Activated T-cell treated with anti-CD3 and anti-CD28 coated beads for 24 hours (primary cell): ENCODE measurements at places on chromosomes 2 and 18.
A peak's percentile ranks its signal among the peaks of the same experiment; 100 is the strongest.

DNA sequence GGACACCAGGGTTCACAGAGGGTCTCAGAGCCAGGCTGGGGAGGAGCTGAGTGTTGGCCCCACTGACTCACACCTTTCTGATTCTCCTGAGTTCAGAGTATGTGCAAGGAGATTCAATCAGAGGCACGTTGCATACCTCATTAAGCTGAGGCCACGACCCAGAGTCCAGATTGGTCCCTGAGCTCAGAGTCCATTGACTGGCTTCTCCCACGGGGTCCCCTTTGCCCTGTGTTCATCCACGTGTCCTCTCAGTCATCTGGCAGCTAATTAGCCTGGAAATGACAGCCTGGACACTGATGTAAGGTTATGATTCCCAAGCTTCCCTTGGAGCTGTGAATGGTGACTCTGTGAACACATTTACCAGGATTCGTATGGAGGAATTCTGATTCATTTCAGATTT is 267.2 kb downstream of the SH3BP4 start:
- DNase-seq = no peak

DNA sequence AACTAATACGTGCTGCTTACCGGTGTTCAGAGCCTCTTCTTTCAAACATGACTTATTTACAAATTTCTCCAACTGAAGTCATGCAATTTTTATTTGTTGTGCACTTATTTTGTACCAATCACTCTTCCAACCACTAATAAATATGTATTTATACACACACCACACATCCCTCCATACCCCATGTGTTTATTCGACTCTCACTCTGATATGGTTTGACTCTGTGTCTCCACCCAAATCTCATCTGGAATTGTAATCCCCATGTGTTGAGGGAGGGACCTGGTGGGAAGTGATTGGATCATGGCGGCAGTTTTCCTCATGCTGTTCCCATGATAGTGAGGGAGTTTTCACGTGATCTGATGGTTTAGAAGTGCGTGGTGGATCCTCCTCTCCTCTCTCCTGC is 49.5 kb upstream of the ACYP2 start:
- no peak for DNase-seq

GRCh38 chr2:14778015-14778414 is 145.5 kb downstream of the LRATD1 start:
- no peak for DNase-seq

DNA sequence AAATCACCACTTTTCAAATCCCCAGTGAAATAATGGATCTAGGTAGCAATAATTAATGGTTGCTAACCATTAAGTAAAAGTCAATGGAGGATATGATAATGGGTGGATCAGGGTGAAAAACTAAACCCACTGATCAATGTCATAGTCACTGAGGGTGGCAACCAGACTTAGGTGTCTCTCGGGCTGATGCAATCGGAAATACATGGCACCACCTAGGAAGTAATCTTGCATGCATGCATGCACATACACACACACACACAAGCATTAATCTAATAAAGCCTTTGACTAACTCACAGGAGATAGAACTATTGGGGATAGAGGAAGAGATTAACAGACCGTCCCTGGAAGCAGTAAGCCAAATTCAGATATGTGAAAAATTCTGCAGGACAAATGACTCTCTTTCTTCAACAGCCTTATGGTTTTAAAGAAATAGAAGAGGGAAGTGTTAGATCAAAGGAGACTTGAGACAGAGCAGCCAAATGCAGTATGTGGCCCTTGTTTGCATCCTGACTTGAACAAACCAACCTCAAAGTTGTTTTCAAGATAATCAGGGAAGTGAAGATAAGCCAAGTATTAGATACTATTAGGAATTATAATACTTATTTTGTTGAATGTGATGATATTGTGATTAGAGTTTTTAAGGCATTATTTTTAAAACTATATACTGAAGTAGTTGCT is 186.0 kb upstream of the RMP24 start:
- DNase-seq = no peak

- peak; percentile 32 for DNase-seq
Observed at GRCh38 chr18:23871410-23871809, 143.1 kb upstream of the TTC39C start.

DNA sequence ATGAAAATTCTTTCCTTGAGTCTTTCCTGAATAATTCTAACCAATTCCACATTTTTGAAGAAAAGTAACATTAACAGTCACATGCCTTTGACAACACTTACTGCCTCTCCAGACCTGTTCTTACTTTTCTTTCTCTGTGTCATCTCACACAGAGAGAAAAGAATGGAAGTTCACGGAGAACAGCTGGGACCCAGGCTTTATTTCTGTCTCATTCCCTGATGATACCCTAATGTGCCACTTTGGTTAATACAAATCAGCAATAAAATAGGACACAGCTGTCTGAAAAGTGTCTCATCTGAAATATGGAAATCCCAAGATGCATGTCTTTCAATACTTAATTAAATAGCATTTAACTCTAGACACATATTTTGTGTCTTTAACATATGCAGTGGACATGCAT is 42.1 kb upstream of the RAB27B start:
- DNase-seq = no peak

DNA sequence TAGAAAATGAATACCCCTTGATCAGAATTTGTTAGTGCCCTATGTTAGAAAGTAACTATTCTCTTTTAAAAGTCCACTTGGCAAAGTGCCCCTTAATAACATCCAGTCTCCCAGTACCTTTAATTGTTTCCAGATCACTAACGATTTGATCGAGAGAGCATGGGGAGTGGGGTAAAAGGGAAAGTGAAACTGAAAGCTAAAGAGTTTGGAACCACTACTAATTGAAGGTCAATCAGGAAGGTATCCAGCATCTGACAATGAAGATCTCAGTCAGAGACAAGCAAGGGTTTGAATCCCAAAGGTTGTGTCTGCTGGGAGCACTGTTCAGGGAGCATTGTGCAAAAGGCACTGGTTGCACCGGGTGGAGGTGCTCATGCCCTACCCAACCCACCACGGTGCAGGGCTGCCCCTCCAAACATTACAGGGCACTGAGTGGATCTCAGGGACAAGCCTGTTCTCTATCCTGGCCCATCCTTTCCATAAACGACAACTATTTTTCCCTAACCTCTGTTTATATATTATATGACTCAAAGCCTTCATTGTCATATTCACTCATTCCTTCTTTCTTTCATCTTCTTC is 14.6 kb upstream of the RIT2 start:
- no peak for DNase-seq

GRCh38 chr2:241218131-241219029 is 29.9 kb downstream of the ANO7 start:
- no peak for DNase-seq

DNA sequence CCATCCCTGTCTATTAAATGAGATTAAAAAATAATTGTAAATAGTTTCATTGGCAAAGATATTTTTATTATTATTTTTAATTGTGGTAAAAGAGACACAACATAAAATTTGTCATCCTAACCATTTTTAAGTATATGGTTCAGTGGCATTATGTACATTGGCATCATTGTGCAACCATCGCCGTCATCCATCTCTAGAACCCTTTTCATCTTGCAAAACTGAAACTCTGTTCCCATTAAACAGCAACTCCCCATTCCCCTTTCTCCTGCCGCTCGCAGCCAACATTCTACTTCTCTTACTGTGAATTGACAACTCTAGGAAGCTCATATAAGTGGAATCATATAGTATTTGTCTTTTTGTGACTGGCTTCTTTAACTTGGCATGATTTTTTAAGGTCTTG is 25.3 kb downstream of the LAMA3 start:
- DNase-seq = no peak

DNA sequence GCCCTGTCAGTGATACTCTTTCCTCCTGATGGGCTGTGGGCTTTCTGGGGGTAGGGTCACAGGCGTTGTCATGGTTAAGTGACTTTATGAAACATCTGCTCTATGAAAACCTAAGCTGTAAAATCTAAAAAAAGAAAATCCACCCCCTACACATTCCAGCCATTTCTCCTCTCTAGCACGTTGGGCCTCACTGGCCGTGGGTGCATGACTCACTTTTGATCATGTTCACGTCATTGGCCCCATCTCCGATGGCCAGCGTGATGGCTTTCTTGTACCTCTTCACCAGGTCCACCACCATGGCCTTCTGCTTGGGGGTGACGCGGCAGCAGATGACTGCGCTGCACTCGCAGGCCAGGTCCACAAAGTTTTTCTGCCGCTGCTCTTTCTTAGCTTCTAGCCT is 39.3 kb upstream of the NARS1 start:
- no peak for DNase-seq

GRCh38 chr18:58288921-58289797 is 245.1 kb downstream of the NEDD4L start:
- DNase-seq = no peak

DNA sequence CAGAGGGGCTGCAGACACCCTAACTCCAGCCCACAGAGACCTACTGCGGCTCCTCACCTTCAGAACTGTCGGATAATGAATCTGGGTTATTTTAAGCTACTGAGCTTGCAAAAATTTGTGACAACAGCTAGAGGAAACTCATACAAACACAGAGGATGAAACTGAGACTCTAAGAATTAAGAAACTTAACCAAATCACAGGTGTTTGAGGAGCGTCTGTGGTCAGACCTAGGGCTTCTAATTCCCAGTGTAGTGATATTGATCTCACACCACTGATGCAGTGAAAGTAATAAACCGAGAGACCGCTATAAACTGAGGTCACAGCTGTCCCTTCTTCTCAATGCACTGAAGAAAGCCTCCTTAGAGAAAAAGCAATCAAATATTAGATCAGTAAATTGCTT is 110.1 kb downstream of the RGPD3 start:
- no peak for DNase-seq

GRCh38 chr2:26526589-26526988 is 48.7 kb upstream of the OTOF start:
- DNase-seq = no peak

DNA sequence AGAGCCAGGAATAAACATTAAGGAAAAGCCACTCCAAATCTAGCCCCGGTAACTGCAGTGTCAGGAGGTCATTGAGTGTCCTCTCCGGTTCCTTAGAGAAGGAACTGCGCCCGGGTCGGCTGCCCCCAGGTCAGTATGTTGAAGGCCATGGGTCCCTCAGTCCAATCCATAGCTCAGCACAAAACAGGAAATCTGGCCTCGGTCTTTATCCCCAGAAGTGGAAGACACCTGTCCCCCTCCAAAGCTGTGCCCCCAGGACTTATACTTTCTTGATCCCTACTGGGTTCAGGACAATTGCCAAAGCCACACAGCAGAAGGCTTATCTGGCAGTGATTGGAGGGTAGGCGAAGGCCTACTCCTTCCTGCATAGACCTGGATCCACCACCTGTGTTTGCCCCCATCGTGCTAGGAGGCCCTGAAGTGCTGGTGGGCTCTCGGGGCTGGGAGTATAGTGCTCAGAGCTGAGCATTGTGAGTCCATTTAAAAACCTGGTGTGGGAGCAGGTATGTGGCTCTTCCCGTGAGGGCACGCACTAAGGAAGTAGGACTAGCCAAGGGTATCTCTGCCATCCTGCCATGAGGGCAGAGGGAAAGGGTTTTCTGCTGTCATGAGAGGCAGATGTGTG is 178.6 kb downstream of the SEPTIN10 start:
- DNase-seq = no peak

GRCh38 chr2:100281521-100282438 is 40.5 kb downstream of the LONRF2 start:
- DNase-seq = no peak

DNA sequence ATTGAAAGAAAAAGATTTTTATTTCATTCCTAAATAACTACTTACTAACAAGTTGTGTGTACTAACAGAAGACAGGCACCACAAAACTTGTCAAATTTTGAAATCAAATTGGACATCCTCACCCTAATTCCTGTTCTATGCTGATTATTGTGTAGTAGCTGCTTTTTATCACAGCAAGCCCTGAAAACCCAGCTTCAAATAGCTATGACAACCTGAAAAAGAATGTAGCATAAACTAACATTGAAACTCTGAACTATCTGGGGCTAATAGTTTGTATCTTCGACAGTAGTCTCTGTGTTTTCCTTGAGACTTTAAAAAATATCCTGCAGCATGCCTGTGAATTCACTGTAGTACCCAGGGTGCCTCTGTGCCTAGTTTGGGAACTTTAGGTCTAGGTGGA is 122.6 kb downstream of the WDPCP start:
- DNase-seq = no peak

DNA sequence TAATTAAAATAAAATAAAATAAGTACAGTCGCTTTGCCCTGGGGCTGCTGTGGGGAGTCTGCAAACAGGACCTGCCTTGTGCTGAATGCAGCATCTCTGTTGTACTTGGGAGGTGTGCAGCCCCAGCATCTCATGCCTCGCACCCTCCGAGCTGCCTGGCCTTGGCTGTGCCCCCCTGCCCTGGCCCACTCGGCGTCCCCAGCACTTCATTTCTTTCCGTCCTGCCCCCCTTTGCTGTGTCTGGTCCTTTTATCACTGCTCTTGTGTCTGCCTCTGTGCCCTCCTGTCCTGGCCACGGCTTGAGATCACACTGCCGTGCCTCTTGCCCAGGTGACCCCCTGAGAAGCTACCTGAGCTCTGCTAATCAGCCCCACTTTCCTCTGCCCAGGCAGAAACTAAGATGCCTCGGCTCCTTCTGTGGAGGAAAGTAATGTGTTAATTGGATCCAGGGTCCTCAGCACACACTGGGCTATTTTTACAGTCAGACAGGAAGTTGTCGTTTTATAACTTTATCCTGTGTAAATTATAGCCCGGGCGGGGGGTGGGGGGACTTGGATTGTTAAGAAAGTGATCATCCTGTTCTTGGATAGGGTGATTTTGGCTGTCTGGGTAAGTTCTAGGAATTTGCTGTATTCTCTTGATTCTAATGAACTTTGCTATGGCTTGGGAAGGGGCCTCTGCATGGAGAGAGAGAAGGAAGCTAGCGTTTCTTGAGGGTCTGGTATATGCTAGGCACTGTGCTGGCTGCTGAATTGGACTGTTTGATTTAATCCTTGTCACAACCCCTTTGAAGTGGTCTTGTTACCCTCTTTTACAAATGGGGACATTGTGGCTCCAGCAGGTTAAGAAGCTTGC is 69.4 kb downstream of the AGAP1 start:
- no peak for DNase-seq

- no peak for DNase-seq
Observed at GRCh38 chr2:209696836-209697711, 74.6 kb upstream of the UNC80 start.

DNA sequence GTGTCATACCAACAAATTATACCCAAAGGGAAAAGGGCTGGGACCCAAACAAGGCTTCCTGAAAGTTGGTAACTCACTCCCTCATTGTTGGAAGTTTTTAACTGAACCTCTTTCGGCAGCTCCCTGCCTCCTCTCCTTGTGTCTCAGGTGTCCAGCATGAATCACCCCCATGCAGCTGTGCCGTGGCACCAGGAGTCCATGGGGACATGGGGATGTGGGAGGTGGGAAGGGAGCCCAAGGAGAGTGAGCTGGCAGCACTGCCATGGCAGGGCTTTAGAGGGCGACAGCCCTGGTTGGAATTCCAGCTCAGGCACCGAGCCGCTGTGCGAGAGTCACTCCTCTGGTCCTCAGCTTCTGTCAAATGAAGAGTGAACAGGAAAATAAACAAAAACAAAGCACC is 12.5 kb upstream of the GYPC start:
- DNase-seq = no peak
